ENCODE measurements at places on chromosomes 16 and 17. TPM values are rescaled to one million over a fixed set of nuclear protein-coding genes. Genes with fewer than 3 reads are reported as not detected.

The NUP88 gene
- total RNA-seq: 73.9 TPM

GRCh38 chr16:27841911-27842310 lies 221.6 kb downstream of the GSG1L start:
- DNase-seq: no peak

The SLC6A4 gene
- 1.3 TPM for total RNA-seq

The PITPNM3 gene
- total RNA-seq: 5.8 TPM

- DNase-seq: no peak
Measured at GRCh38 chr17:34798581-34798980, 162.7 kb downstream of the CCT6B start.

- no peak for DNase-seq
Measured at GRCh38 chr16:70804153-70804733, 3.3 kb upstream of the VAC14 start.

GRCh38 chr16:69197573-69197972 lies 10.6 kb downstream of the SNTB2 start:
- no peak for DNase-seq

Data from ureter (tissue), 1 donor.